ENCODE measurements at places on chromosomes 2 and 18.

DNA sequence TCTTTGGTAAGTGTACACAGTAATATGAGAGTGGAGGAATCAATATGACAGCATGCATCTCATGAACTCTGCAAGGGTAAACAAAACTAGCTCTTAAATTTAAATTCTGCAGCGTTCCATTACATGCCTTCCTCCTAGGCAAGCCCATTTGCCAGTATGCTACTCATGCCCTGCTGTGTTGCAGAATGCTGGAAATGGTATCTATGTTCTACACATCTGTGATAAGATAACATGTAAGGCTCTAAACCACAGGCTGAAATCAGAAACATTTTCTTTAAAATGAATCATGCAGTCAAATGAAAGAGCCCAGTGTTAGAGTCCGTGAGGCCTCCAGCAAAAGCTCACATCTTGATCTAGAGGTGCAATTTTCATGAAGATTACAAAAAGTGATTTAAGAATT is 112.8 kb upstream of the FN1 start:
- no peak for DNase-seq

- DNase-seq: no peak
Observed at GRCh38 chr2:142188562-142188961, 57.7 kb upstream of the LRP1B start.

GRCh38 chr2:48232351-48232750 is 297.6 kb upstream of the STON1 start:
- DNase-seq: no peak

DNA sequence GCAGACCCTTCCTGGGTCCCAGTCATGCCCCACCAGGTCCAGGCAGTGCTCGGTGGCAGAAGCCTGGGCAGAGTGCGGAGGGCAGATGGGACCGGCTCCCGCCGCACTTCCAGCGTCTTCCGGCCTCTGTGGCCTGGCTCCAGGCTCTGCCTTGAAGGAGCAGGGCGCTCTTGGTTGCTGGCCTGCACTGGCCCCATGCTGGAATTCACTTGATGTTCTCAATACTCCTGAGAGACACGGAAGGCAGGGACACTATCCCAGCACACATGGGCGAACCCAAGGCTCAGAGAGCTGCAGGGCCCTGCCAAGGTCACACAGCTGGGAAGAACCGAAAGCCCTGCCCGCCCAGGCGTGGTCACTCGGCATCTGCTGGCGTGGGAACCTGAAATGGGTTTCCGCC is 87.6 kb upstream of the ODC1 start:
- DNase-seq: no peak

GRCh38 chr2:228065686-228066085 is 115.8 kb downstream of the SPHKAP start:
- no peak for DNase-seq

DNA sequence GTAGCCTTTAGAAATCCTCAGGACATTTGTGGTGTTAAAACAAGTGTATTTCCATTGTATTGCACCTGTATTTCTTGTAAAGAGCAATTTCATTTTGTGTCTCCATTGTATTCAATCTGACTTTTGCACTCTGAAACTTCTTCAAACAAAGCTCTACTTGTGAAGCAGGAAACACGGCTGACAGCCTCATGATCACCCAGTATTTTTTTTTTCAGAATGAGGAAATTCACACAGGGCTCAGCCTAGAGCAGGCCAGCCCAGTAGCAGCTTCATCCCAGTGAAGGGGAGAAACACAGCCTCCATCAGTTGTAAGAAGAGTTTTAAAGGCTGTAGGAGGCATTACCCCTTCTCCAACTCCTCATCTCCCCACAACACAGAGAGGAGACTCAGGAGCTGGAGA is 175.9 kb upstream of the KLHL29 start:
- DNase-seq: no peak

DNA sequence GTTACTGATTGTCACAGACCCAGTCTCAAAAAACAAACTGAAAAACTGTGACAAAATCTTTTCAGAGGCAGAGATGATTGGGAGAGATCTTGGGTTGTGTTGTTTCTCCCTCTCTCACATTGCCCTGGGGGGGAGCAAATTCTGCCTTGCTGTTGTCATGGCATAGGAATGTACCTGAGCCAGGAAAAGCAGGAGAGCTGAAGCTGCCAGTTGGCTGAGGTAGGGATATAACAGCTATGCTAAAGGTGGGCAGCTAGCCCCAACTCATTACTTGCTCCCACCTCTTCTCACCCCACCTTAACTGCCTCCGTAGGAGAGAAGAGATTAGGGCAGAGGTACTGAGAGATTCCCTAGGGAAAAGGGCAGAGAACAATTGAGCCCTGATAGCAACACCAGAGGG is 299.3 kb downstream of the OSR1 start:
- DNase-seq: no peak

DNA sequence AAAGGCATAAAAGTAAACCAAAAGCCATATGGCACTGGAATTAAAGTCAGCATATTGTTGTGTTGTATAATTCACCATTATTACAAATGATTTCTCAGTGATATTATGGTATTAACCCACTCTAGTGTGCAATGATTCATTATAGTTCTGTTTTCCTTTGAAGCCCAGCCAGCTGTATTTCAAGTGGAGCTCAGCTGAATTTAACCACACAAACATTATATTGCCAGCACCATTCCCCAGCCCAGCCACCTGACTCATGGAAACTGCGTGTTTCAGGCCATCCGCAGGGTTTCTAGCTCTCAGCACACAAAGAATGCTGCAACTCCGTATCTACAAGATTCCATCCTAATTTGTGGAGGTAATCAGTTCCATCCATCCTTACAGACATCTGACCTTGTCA is 166.8 kb upstream of the CHAC2 start:
- no peak for DNase-seq

DNA sequence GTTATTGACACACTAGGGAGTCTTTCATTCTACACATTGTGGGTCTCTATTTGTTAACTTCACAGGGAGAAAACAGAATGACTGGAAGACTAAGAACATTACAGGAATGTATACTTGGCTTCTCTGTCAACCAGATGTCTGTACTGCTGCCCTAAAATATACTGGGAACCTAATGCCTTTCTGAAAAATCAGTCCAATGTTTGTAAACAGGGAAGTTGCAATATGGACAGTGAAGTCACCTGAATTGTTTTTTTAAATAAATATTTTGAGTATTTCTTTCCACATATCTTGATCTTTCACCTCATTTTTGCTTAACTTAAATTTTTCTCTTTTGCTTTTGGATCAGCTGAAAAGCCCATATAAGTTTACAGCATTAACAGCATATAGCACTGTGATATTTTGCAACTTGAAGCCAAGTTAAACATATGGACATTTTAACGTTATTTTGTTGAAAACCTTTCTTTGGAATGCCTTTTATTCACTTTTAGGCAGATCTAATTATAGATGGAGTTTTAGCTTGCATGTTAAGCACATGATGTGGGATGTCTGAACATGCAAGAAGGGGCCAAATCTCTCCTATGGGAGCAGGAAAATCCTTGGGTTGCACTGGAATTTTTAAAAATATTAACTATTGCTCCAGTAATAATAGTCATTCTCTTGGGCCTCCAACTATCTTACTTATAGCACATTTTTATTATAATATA is 137.7 kb upstream of the TWIST2 start:
- no peak for DNase-seq

DNA sequence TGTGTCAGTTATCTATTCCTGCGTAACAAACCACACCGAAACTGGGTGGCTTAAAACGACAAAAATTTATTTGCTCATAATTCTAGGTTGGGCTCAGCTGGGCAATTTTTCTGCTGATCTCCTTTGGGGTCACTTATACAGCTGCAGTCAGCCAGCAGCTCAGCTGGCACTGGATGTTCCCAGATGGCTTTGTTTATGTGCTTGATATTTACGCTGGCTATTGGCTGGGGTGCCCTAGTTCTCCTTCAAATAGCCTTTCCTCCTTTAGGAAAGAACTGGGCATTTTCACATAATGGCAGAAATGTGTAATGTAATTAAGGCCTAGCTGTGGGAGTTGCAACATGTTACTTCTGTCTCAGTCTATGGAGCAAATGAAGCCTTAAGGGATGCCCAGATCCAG is 142.2 kb downstream of the B3GNT2 start:
- DNase-seq: no peak

GRCh38 chr2:134838143-134838620 is at the start of gene ACMSD:
ACMSD (plus strand) TSS chr2:134838616; CDS start chr2:134838683, 67 bp downstream.
- DNase-seq: no peak

GRCh38 chr2:239970004-239970623 is 55.0 kb downstream of the NDUFA10 start:
- no peak for DNase-seq

GRCh38 chr2:148716378-148716920 is 71.9 kb downstream of the EPC2 start:
- DNase-seq: no peak

GRCh38 chr2:40178971-40179370 is 272.9 kb downstream of the SLC8A1 start:
- no peak for DNase-seq

DNA sequence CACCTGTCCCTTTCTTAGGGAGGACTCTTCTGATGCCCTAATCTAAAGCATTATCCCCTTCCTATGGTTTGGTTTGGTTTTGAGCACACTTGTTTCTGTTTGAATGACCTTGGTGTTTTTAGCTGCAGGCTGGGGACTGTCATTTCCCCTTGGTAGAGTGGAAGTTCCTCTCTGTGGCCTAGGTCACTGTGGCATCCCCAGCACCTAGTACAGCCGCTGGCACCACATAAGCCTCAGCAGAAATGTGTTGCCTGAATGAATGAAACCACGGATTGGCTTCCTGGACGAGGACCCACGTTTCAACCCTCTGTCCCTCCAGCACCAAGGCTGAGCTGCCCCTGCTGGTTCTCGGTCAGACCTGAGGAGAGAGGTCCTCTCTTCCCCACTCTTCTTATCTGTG is 159.9 kb downstream of the CTIF start:
- DNase-seq: no peak

GRCh38 chr2:9655441-9656269 is 24.9 kb upstream of the YWHAQ start:
- no peak for DNase-seq

DNA sequence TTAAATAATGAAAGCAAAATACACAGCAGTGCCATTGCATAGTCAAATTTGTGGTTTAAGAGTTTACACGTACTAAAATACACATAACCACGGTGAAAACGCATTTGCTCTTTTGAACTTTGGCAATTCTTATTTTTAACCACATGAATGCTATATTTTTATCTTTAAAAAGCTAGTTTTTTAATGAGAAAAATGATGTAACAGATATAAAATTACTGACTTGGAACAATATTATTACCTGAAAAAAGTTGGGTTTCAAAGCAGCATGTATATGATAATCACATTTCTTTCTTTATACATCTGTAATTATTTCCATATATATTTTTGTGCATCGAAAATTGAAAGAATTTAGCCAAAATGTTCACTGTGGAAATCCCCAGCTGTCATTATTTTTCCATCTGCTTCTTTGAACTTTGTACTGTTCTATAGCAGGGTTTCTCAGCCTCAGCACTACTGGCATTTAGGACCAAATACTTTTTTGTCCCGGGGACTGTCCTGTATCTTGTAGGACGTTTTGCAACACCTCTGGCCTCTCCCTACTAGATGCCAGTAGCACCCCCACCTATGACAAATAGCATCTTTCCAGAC is 75.9 kb upstream of the CAB39 start:
- no peak for DNase-seq

GRCh38 chr2:30511122-30512083 is 64.4 kb downstream of the LCLAT1 start:
- DNase-seq: no peak

- DNase-seq: no peak
Observed at GRCh38 chr2:228526687-228527086, 345.2 kb upstream of the SPHKAP start.

GRCh38 chr2:102040229-102040628 is 48.5 kb downstream of the IL1R2 start:
- no peak for DNase-seq

GRCh38 chr2:127101756-127102477 is 5.0 kb downstream of the BIN1 start:
- no peak for DNase-seq

GRCh38 chr18:9804517-9805104 is 81.2 kb upstream of the TXNDC2 start:
- DNase-seq: no peak

GRCh38 chr2:26478366-26478765 is 442 bp upstream of the OTOF start:
- DNase-seq: no peak

DNA sequence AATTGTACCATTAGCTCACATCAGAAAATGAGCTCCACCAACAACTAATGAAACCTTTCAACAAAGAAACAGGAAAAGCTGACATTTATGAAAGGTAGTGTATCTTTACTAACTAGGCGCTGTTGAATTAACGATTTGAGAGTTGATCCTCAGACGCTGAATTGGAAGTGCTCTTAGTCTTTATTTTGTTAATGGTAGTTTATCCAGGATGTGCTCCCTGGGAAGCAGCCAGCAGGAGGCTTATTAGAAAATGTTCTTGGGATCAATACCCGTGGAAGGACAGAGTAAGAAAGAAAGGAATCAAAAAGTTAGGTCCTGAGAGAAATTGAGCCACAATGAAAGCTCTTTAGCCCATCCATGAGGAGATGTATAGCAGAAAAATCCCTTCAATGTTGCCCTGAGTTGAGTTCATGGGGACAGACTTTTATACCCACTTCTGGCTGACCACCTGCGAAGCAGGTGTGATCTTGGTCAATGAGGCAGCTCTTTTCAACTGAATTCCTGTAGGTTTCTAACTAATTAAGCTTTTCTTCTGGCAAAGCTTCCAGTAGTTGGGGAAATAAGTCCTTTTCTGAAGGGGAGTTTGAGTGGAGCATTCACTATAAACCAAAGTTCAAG is 492.6 kb upstream of the REG3G start:
- no peak for DNase-seq

GRCh38 chr2:61233581-61233980 is 71.6 kb downstream of the C2orf74 start:
- DNase-seq: no peak

DNA sequence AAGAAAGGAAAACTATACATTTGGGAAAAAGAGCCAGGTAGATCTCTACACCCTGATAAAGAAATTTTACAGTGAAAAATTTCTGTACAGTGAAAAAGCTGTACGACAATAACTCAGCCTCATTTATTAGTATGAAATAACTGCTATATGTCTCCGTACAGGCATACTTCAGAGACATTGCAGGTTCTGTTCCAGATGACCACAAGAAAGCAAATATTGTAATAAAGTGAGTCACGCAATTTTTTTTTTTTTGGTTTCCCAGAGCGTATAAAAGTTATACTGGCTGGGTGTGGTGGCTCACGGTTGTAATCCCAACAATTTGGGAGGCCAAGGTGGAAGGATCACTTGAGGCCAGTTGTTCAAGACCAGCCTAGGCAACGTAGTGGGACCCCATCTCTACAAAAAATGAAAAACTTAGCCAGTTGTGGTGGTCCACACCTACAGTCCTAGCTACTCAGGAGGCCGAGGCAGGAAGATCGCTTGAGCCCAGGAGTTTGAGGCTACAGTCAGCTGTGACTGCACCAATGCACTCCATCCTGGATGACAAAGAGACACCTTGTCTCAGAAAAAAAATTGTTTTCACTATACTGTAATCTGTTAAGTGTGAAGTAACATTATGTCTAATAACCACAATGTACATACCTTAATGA is 28.2 kb upstream of the AMMECR1L start:
- no peak for DNase-seq

DNA sequence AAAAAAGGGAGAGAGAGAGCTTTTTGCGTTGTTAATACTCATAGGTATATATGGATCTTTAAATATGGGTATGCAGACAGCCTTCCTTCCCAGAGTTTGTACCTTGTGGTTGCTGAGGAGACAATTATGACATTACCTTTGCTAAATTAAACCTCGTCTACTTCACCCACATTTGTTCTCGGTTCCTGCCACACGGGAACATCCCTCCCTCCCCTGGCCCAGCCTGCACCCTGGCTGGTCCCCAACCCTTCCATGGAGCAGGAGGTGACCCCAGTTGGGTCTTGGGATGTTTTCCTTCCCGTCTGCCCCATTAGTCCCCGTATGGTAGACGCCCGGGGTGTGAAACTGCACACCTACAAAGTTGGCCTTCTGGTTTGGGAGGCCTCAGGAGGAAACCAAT is 105.3 kb upstream of the FZD7 start:
- DNase-seq: no peak
